ENCODE measurements at places on chromosomes 6 and 20. TPM values are rescaled to one million over a fixed set of nuclear protein-coding genes. Genes with fewer than 3 reads are reported as not detected.

AKAP12 gene
- total RNA-seq = 11.3 TPM

DEFB132 gene
- not detected for total RNA-seq

SOX18 gene
- total RNA-seq = 5.7 TPM

MUC21 gene
- total RNA-seq = not detected

ADGRF1 gene
- not detected for total RNA-seq

GRCh38 chr20:49794336-49795134 is 18.1 kb upstream of the SLC9A8 start:
- DNase-seq = no peak

GRCh38 chr6:11292091-11292490 is 59.6 kb upstream of the NEDD9 start:
- DNase-seq = no peak

DNA sequence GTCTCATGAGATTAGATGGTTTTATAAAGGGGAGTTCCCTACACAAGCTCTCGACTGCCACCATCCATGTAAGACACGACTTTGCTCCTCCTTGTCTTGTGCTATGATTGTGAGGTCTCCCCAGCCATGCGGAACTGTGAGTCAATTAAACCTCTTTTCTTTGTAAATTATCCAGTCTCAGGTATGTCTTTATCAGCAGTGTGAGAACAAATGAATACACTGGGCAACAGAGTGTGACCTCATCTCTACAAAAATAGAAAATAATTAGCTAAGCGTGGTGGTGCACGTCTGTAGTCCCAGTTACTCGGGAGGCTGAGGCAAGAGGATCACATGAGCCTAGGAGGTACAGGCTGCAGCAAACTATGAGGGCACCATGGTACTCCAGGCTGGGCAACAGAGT is 51.3 kb downstream of the MDN1 start:
- DNase-seq = no peak

DNA sequence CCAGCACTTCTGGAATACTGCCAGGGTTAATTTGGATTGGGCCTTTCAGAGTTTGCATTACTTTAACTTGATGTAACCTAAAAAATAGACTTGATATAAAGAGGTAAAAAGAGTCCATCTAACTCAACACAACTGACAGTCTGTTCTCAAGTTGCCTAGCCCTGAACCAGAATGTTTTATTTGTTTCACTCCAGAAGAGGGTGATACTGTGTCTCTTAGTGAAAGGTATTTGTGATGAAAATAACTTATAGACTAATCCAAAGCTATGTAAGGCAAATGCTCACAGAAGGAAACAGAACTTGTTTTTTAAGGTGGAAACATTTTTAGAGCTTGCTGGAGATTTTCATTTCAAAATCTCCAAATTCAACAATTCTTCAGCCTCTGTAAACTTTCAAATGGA is 469.1 kb upstream of the RUNX2 start:
- DNase-seq = no peak

- no peak for DNase-seq
These were observed 61.4 kb downstream of the TXLNB start for GRCh38 chr6:139230391-139230840.

DNA sequence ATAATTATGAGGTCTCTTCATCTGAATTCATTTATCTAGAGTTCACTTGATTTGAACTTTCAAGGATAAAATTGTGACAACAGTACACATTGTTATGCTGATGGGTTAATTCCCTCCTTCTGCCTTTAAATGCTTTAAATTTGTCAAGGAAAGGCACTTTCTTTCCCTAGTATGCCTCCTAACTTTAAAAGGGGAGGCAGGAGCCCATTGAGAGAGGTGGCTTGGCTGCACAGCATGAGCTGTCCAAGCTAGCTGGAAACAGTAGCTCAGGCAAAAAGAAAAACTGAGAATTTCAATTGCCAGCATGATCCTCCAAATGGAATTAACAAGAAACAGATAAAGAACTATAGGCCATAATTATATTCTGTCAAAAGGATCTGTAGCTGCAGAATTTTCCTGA is 243.3 kb upstream of the GRIK2 start:
- no peak for DNase-seq

DNA sequence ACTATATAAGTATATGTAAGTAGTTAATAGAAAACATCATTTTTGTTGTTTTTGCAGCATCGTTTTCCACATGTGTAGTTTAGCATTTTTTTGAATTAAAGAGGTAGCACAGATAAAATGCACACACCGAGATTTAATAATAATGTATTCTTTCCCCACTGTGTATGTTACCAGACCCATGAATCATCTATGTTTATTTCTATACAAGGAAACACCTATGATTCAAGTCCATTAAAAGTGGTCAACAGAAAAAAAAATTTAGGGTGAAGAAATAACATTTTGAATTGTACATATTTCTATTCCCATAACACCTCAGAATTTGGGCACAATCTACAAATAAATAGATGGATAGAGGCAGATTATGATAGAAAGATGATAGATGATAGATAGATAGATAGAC is 31.7 kb upstream of the HCRTR2 start:
- no peak for DNase-seq

- no peak for DNase-seq
These were observed 112.1 kb downstream of the LY86 start for GRCh38 chr6:6700407-6701270.

DNA sequence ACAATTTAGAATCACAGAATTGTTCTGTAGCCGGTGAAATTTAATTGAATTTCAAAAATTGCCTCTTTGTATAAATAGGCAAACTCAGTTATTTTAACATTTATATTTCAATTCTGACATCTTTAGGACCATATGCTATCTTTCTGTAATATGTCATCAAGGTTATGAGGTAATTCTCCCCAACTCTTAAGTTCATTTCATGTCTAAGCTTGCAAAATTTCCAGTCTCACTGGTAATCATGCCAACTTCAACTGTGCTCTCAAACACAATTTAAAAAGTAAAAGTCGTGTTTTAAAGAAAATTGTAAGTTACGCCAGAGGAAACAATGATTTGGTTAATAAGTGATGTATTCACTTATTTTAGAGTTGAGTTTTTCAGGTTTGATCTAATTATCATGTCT is 1.4 kb downstream of the NCOA7 start:
- no peak for DNase-seq

- DNase-seq = no peak
These were observed 179.3 kb upstream of the HDDC2 start for GRCh38 chr6:125481056-125481455.

DNA sequence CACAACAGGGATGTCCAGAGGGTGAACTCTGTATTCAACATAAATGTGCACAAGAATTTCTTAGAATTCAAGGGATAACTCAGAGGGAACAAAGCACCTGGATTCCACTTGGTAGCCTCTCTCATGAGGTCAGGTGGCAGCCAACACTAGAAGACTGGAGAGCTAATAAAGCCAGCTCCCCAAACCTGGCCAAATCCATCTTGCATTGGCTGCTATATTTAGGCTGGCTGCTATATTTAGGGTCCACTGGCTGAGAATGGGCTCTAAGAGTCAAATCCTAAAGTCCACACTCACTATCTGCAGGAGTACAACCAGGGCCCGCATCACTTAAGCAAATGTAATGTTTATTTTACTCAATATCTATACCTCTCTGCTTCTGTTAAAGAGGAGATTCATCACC is 20.0 kb downstream of the TBC1D7 start:
- DNase-seq = no peak

GRCh38 chr6:169235286-169235685 is 18.4 kb downstream of the THBS2 start:
- no peak for DNase-seq

GRCh38 chr20:23200914-23201313 is 114.8 kb upstream of the CD93 start:
- DNase-seq = no peak

DNA sequence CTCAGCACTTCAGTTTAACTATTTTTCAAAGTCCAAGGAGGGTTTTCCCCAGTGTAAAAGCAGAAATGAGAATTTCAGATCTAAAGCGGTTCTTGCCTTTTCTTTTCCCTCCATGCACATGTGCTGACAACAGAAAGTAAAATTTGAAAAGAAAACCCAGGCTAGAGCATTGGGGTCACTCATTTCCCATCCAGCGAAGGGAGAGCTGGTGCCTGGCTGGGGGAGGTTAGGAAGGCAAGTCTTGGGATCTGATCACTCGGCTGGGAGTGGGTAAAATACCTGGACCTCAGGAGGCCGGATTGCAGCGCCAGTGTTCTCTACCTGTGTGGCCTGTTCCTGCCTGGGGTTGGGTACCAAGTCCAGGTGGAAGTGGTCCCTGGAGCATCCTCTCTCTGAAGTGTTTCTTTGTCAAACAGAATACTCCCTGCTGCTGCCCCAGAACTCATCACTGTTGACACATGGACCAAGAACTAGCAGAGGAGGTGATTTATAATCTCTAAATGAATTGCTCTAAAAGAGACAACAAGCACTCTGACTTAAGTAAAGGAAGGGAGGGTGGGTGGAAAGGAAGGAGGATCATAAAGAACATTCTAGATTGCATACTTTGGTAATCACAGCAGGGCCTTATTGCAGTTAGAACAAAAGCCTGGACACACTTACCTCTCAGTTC is 136.0 kb downstream of the MTHFD1L start:
- DNase-seq = no peak

GRCh38 chr20:23551383-23551782 is 16.9 kb downstream of the CST9L start:
- DNase-seq = no peak

DNA sequence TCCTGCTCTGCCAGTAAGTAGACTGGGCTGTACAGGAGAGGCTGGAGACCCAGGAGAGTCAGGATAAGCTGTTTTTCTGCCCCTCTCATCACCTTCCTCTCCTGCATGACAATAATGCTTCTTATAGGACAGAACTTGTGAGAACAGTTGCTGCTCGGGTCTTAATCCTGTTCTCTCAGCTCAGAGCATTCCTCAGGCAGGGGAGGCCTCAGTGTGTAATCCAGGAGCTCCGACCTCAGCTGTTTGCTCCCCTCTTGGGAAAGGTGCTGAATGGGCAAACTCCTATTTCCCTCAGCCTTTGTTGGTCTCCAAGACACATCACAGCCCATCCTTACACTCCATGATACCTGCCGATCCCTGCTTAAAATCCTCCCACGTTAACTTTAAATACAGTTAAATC is 134.9 kb upstream of the LRFN2 start:
- no peak for DNase-seq

DNA sequence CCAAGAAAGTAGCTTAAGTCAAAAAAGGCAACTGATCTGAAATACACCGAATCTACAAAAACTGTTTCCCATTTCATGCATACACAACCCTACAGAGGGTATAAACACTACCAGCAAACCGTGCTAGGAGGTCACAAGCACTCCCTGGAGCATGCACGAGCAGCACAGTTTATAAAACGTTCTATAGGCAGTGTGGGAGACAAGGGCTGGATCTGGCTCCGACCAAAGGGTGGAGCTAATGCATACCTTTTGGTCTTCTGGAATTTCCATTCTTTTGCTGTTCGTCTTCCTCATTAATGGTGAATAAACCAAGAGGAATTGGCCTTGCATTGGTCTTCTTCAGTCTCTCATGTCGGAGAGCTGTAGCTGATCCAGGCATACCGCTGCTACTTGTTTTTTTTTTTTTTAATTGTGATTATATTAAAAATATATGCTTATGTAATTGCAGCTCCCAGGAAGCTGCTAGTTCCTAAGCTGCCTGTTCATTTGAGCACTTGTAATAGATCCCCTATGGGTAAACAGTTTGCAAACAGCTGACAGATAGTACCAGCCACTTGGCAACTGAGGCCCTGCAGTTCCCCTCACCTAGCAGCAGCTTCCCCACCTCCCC is 24.5 kb downstream of the MAP7 start:
- no peak for DNase-seq

DNA sequence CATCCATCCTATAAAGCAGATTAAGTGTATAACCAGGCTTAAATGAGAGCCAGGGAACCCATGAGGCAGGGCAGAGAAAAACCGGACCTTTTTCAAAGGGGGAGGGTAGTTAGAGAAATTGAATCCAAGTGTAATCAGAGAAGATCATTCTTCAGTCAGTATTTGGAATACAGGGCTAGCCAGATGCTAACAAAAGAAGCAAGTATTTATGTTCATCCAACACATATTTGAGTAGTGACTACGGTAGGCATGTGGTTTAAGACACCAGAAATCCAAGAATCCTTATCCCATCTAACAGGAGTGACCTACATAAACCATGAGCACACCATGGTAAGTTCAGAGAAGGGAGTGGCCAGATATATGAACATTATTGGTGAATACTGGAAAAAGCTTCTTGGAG is 46.8 kb upstream of the FAM83C start:
- no peak for DNase-seq

- peak; percentile 34 for DNase-seq
These were observed 292.7 kb downstream of the ESR1 start for GRCh38 chr6:152100183-152100618.
